ENCODE measurements at places on chromosomes 7 and 10. TPM values are rescaled to one million over a fixed set of nuclear protein-coding genes. Genes with fewer than 3 reads are reported as not detected.

DNA sequence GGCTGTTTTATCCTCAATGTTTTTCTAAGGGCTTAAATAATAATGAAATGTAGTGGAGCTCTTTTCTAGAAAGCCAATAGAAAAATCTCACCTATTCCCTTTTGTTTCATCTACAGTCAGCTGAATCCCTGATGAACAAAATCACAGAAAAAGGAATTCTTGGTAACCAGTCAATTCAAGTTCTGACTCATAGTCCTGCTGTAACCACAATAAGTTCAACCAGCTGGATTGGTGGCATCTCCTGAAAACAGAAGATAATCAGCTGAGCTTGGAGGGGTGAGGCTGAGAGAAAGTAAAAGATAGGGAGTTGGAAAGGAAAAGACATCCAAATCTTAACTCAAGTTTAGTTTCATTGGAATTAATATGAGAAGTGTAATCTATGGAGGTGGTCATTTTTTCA is 772.1 kb downstream of the CCSER2 start:
- H3K27me3 ChIP-seq: peaks cover under 1% of the 10 kb centered on the region
- H3K27ac ChIP-seq: no peak overlapping the region
- H3K4me3 ChIP-seq: no peak overlapping the region
- H3K36me3 ChIP-seq: no peaks in the 10 kb centered on the region
- DNase-seq: no peak

GRCh38 chr10:3516234-3516922 is 268.6 kb downstream of the KLF6 start:
- peaks cover 6% of the 10 kb centered on the region for H3K27me3 ChIP-seq
- no peak for DNase-seq
- no peak overlapping the region for H3K27ac ChIP-seq

- H3K4me1 ChIP-seq: no peaks in the 10 kb centered on the region
- DNase-seq: no peak
- H3K27ac ChIP-seq: no peak overlapping the region
- no peak overlapping the region for H3K4me3 ChIP-seq
Observed at GRCh38 chr10:24201503-24202180, 7.3 kb upstream of the KIAA1217 start.

GRCh38 chr10:4546500-4546899 is 279.5 kb upstream of the AKR1E2 start:
- H3K36me3 ChIP-seq: no peaks in the 10 kb centered on the region
- H3K27me3 ChIP-seq: no peaks in the 10 kb centered on the region
- H3K4me1 ChIP-seq: peaks cover 13% of the 10 kb centered on the region
- H3K4me3 ChIP-seq: no peak overlapping the region
- H3K27ac ChIP-seq: peak overlapping the region; percentile 4

GRCh38 chr10:25982107-25982506 is 48.1 kb downstream of the MYO3A start:
- H3K4me1 ChIP-seq: no peaks in the 10 kb centered on the region
- peaks cover 2% of the 10 kb centered on the region for H3K27me3 ChIP-seq
- DNase-seq: no peak

- DNase-seq: no peak
- no peaks in the 10 kb centered on the region for H3K4me1 ChIP-seq
- H3K27me3 ChIP-seq: no peaks in the 10 kb centered on the region
- H3K4me3 ChIP-seq: no peak overlapping the region
Observed at GRCh38 chr10:122245136-122245535, 26.0 kb upstream of the BTBD16 start.

DNA sequence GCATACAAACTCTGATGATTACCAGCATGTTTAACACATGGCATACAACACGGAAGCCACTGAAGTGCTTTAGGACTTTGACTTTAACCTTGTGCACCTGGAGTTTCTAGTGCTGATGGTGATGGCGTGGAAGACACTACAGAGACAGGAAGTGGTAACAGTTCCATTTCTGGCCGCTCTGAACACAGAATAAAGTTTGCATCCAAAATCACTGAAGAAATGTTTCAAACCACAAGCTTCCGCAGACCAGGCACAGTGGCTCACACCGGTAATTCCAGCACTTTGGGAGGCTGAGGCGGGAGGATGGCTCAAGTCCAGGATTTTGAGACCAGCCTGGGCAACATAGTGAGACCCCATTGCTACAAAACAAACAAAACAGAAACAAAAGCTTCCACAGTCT is 40.3 kb upstream of the TNPO3 start:
- no peak overlapping the region for H3K4me3 ChIP-seq
- no peak overlapping the region for H3K27ac ChIP-seq
- peaks cover 19% of the 10 kb centered on the region for H3K27me3 ChIP-seq
- H3K4me1 ChIP-seq: peaks cover 4% of the 10 kb centered on the region

GRCh38 chr10:79883986-79884385 is 57.4 kb downstream of the NUTM2E start:
- no peak for DNase-seq
- no peaks in the 10 kb centered on the region for H3K36me3 ChIP-seq
- peaks cover 36% of the 10 kb centered on the region for H3K27me3 ChIP-seq
- H3K4me1 ChIP-seq: no peaks in the 10 kb centered on the region

DNA sequence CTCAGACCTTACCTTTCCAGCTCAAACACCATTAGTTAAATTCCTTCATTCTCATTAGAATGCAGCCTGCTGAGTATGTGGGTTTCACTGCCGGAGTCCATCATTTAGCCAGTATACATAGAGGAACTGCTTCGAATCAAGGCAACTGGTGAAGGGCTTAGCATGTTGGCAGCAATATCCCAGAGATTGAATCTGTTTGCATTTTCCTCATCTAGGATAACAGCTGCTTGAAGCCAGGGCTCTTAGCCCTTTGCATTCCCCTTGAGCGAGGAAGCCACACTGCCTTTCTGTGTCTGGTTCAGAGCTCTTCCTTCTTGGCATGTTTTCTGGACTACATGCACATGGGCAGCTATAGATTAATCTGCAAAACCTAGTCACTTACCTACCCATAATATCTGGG is 14.7 kb downstream of the NODAL start:
- DNase-seq: no peak
- no peak overlapping the region for H3K27ac ChIP-seq
- H3K4me1 ChIP-seq: no peaks in the 10 kb centered on the region
- H3K27me3 ChIP-seq: no peaks in the 10 kb centered on the region

DNA sequence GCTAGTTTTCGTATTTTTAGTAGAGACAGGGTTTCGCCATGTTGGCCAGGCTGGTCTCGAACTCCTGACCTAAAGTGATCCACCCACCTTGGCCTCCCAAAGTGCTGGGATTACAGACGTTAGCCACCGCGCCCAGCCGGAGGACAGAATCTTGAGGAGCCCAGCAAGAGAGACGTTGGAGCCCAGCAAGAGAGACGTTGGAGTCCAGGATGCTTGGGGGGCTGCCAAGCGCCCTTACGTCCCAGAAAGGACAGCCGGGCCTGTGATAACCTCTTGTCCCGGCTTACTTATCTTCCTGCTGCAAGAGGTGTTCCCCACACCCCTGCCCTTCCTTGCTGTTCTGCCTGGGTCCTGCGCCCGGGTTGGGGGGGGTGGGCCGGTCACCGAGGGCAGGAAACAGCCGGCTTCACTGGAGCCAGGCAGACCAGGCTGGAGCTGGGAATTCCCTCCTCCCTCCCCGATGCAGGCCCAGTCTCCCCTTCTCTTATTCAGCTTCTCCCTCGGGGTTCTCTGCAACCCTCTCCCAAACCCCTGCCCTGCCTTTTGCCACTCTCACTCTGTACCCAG is 1.9 kb upstream of the EPHB4 start:
- no peaks in the 10 kb centered on the region for H3K27me3 ChIP-seq
- H3K27ac ChIP-seq: no peak overlapping the region
- H3K4me3 ChIP-seq: no peak overlapping the region
- peaks cover 31% of the 10 kb centered on the region for H3K4me1 ChIP-seq

- H3K27ac ChIP-seq: no peak overlapping the region
- H3K4me3 ChIP-seq: no peak overlapping the region
- no peaks in the 10 kb centered on the region for H3K27me3 ChIP-seq
- no peak for DNase-seq
Observed at GRCh38 chr7:142249918-142250317, 7.9 kb downstream of the PRSS58 start.

GRCh38 chr10:18437486-18437885 is 213.9 kb downstream of the NSUN6 start:
- H3K36me3 ChIP-seq: no peaks in the 10 kb centered on the region
- H3K27me3 ChIP-seq: peaks cover 2% of the 10 kb centered on the region
- H3K4me3 ChIP-seq: no peak overlapping the region
- DNase-seq: no peak

DNA sequence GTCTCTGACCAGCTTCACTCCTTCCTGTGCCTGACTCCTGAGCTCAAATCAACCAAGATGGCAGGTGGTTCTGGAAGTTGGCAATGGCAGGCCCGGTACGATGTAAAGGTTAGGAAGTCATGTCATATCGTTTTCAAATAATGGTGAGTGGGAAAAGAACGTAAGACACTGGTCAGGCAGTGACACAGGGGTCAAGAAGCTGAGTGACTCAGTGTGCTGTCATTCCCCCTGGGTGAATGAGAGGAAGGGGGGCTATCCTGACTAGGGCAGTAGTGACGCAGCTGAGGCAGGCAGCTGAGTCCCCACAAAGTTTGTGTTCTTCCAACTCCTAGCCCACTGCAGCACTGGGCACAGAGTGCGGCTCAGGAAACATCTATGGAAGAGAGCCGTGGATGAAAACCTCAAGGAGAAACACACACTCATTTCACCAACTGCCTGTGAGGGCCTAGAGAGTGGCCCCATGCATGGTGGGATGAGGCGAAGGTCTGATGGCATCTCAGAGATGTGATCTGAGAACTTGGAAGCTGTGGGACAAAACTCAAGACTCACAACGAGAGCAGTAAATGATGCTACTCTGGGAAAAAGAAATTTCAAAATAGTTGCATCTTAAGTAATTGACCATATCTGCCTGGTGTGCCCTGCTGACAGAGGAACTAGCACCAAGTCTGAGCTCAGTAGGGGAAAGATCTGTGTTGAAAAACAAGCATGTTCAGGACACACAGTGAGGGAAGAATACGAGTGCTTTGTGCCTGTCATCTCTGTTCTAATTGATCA is 23.2 kb downstream of the CREB3L2 start:
- no peak overlapping the region for H3K4me3 ChIP-seq
- DNase-seq: no peak
- H3K27ac ChIP-seq: peak overlapping the region; percentile 99
- peaks cover 26% of the 10 kb centered on the region for H3K36me3 ChIP-seq
- H3K27me3 ChIP-seq: no peaks in the 10 kb centered on the region

- H3K36me3 ChIP-seq: no peaks in the 10 kb centered on the region
- no peaks in the 10 kb centered on the region for H3K4me1 ChIP-seq
- DNase-seq: no peak
- no peak overlapping the region for H3K4me3 ChIP-seq
- no peak overlapping the region for H3K27ac ChIP-seq
- H3K27me3 ChIP-seq: no peaks in the 10 kb centered on the region
Observed at GRCh38 chr7:153628825-153629224, 423.4 kb upstream of the DPP6 start.

DNA sequence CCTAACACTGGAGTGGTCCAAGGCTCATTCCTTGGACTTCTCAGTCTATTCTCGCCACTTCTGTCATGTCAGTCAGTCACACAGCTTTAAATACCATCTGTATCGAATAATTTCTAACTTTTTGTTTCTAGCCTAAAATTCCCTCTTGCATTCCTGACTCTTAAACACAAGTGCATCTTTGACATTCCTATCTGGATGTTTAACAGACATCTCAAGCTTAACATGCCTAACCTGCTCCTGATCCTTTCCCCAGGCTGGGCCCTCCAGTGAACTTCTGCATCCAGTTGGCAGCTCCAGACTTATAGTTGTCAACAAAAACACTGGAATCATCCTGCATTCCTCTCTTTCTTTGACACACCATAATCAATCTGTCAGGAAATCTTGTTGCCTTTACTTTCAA is 4.5 kb upstream of the ABCB4 start:
- no peak for DNase-seq
- H3K36me3 ChIP-seq: no peaks in the 10 kb centered on the region
- peaks cover 21% of the 10 kb centered on the region for H3K27me3 ChIP-seq
- H3K4me3 ChIP-seq: no peak overlapping the region

Gene TMEM60
- total RNA-seq: 15.3 TPM

Gene TDRD1
- total RNA-seq: not detected

Gene ACTL6B
- total RNA-seq: not detected

Gene FAS
- total RNA-seq: 11.2 TPM

Gene VPS37D
- total RNA-seq: 6.6 TPM
